ENCODE measurements at places on chromosomes 4 and X. TPM values are rescaled to one million over a fixed set of nuclear protein-coding genes. Genes with fewer than 3 reads are reported as not detected.
A peak's percentile ranks its signal among the peaks of the same experiment; 100 is the strongest.

DNA sequence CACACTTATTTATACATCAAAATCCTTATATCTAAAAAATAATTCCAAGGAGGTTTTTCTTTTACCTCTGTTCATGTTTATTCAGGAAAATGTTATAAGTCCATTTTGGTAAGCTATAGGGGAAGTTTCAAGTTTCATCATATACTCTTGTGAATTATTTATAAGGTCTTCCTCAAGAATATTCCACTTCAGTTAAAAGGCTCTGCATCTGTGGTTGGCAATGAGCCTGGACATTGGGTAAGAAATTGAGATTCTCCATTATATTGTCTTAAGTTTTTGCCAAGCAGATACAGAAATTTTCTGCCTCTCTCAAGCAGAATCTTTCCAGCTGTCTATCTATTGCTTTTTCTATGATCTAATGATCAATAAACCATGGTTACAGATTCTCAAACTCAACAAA, 641.9 kb downstream of the NLGN4X start:
- DNase-seq = no peak

DNA sequence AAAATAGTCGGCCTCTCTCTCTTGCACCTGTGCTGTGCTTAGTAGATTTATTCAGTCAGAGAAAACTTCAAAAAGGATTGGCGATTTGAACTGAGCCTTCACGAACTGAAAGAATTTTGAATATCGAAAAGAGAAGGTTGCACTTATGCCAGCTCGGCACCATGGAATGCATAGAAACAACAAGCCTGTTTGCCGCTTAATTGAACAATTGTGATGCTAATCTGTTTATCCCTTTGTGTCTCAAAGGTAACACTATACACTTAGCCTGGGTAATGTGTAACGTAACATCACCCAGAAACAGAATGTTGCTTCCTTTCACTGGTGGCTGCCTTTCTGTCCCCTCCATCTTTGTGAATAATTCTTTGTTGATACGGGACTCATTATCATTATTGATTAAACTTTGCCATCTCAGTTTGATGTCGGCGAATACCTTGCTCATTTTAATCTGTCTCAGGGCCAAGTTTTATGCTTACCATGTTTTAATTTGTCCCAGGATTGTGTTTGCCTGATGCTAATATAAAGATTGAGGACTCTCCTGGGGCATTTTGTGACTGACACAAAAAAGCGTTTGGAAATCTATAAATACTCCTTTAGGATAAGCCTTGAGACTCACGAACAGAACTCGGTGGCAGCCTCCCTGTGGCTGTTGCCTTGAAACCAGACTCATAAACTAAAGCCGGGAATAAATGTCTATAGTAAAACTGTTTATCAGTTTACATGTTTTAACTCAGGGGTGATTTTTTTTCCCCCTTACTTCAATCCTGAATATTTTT, 400.5 kb downstream of the RAPGEF2 start:
- DNase-seq = no peak

- no peak for DNase-seq
Observed at GRCh38 chrX:8980756-8981155, 53.2 kb downstream of the FAM9B start.

DNA sequence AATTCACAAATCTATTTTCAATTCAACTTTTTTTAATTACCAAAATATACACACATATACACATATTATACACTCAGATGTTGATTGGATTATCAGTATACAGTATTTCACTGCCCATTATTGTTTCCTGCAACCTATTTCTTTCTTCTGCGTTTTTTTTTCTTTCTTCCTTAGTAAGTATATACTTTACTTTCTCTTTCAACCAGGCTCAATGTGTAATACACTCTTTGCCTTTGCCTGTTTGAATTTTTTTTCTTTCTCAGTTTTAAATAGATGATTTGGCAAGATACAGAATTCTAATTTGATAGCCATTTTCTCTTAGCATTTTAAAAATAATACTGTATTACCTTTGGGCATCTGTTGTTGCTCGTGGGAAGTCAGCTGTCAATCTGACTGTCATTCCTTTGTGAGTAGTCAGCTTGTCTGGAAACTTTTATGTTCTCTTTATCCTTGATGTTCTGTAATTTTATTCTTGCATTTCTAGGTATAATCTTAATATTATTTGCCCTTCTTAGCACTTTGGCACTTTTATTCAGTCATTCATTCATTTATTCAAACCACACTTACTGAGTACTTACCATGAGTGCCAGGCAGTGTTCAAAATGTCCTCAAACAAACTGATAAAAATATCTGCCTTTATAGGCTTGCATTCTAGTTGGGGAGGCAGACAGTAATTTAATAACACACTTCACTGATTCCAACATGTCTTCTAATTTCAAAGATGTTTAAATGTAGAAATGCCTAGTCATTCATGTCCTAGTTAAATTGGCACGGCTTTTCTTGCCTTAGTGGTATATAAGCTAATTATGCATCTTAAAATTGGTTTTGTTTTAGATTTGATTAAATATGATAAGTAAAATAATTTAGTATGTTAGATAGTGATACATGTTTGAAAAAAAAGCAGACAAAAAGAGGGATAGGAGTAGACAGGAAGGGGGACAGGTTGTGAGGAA, 3.7 kb downstream of the USP38 start:
- no peak for DNase-seq

DNA sequence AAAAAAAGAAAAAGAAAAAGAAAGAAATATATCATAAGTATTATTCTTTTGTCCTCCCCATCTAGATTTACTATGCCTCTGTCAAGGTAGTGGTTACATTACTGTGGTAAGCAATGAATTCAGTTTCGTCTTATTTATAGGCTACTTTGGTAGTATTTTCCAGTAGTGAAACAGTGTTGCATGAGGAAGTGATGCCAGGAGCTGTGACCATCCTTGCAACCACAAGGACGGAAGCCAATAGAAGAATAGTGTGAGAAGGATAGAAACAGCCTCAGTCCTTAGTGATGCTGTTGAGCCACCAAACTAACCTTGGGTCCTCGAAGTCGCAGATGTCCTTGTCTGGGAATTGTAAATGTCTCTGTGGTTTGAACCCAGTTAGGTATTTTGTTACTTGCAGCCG, 328.5 kb downstream of the PPP3CA start:
- no peak for DNase-seq

DNA sequence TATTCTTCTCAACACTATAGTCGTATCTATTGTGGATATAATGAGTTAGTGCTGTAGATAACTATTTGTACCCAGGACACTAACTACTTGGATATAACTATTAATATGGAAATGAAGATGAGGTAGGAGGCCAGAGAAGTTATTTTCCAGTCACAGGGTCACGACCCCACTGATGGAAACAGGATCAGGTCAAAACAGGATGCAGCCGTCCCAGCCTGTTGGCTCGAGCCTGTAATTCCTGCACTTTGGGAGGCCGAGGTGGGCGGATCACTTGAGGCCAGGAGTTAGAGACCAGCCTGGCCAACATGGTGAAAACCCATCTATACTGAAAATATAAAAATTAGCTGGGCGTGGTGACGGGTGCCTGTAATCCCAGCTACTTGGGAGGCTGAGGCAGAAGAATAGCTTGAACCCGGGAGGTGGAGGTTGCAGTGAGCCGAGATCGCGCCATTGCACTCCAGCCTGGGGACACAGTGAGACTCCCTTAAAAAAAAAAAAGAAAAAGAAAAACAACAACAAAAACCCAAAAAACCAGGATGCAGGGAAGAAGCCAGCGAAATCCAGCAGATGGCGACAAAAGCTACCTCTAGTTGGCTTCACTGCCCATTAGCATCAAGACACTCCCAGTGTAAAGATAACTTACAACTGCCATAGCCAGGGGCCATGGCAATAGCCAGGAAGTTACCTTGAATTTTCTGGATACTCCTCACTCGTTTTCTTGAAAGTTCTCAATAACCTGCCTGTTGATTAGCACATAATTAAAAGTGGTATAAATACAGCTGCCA, 37.9 kb upstream of the NKAP start:
- DNase-seq = peak; percentile 25

GPR50 gene
- 0.26 TPM for total RNA-seq

TBC1D9 gene
- 21.7 TPM for total RNA-seq

SGCB gene
- 27.6 TPM for total RNA-seq

GPM6B gene
- not detected for total RNA-seq

SYN1 gene
- total RNA-seq = 1.0 TPM

NALF2 gene
- total RNA-seq = 1.5 TPM

TMSB15C gene
- total RNA-seq = 2.1 TPM

UGT2B10 gene
- total RNA-seq = not detected

MAGEA9B gene
- not detected for total RNA-seq

CXCL5 gene
- 0.10 TPM for total RNA-seq

SORBS2 gene
- 8.4 TPM for total RNA-seq

PAK3 gene
- 0.15 TPM for total RNA-seq

KLHL13 gene
- total RNA-seq = 0.82 TPM

Data from Panc1 (cell line).